ENCODE measurements at places on chromosomes 6 and 20. TPM values are rescaled to one million over a fixed set of nuclear protein-coding genes. Genes with fewer than 3 reads are reported as not detected.
A peak's percentile ranks its signal among the peaks of the same experiment; 100 is the strongest.

CPNE5 gene
- 49.8 TPM for total RNA-seq

MRS2 gene
- total RNA-seq: 26.7 TPM

GRCh38 chr20:20318365-20319161 is 49.3 kb upstream of the INSM1 start:
- no peak for DNase-seq

GRCh38 chr6:36888654-36889481 is 3.1 kb downstream of the C6orf89 start:
- no peak for DNase-seq

DNA sequence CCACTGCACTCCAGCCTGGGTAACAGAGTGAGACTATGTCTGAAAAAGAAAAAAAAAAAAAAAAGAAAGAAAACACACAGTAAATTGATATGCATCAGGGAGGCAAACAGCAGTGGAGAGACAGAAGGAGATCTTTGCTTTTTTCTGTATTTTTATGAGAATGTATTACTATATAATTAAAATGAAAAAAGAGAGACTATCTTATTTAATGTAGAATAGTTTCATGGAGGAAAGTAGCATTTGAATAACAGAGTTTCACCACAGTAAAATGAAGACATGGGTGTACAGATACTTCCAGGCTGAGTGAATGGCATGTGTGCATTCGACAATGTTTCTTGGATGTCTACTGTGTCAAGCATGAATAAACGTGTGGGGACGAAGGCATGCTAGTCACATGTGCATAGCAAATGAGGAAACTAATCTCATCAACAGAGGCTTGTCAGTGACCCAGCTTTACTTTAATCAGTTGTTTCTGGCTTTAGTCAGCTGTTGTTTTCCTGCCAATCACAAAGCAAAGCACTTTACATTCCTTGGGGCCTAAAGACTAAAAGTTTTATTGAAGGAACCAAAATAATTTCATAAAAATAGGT is 55.5 kb upstream of the ARMH2 start:
- DNase-seq: peak; percentile 49

Measured in B cell (primary cell).